Hepatocyte (in vitro differentiated cells): ENCODE measurements at places on chromosomes 2 and 18. TPM values are rescaled to one million over a fixed set of nuclear protein-coding genes. Genes with fewer than 3 reads are reported as not detected.

The MYO7B gene
- total RNA-seq: 17.6 and 20.1 TPM in 2 replicates

The SLC16A14 gene
- 1.8 and 2.1 TPM in 2 replicates for total RNA-seq

The M1AP gene
- total RNA-seq: 0.70 and 1.0 TPM in 2 replicates

The TWSG1 gene
- total RNA-seq: 60.5 and 61.4 TPM in 2 replicates

The CRACDL gene
- 0.40 and 0.47 TPM in 2 replicates for total RNA-seq

The PLA2R1 gene
- total RNA-seq: 7.9 and 9.6 TPM in 2 replicates

The DSG1 gene
- 0.70 and 0.76 TPM in 2 replicates for total RNA-seq

The NT5DC4 gene
- total RNA-seq: 1.2 and 2.7 TPM in 2 replicates

The ATG16L1 gene
- 21.9 and 28.2 TPM in 2 replicates for total RNA-seq

The FARP2 gene
- total RNA-seq: 29.1 and 29.3 TPM in 2 replicates

The MZT2B gene
- total RNA-seq: 103 and 127 TPM in 2 replicates

The FEV gene
- 0.70 TPM in 1 of 2 replicates, not detected in the other for total RNA-seq

GRCh38 chr18:31990823-31991222, 27.8 kb upstream of the RNF125 start:
- DNase-seq: no peak

DNA sequence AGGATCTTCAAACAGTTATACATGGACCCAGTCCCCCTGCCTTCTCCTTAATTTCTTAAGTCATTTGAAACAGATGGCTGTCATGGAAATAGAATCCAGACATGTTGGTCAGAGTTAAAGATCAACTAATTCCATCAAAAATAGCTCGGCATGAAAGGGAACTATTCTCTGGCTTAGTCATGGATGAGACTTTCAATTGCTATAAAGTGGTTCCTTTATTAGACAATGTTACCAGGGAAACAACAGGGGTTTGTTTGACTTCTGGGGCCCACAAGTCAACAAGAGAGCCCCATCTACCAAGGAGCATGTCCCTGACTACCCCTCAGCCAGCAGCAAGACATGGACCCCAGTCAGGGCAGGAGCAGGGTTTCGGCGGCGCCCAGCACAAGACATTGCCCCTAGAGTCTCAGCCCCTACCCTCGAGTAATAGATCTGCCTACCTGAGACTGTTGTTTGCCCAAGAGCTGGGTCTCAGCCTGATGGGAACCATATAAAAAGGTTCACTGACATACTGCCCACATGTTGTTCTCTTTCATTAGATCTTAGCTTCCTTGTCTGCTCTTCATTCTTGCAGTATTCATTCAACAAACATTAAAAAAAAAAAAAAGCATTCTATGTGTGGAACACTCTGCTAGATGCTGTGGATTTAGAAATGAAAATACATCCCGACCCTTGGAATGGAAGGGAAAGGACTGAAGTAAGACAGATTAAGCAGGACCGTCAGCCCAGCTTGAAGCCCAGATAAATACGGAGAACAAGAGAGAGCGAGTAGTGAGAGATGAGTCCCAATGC, 4.6 kb downstream of the TTR start:
- no peak for DNase-seq

DNA sequence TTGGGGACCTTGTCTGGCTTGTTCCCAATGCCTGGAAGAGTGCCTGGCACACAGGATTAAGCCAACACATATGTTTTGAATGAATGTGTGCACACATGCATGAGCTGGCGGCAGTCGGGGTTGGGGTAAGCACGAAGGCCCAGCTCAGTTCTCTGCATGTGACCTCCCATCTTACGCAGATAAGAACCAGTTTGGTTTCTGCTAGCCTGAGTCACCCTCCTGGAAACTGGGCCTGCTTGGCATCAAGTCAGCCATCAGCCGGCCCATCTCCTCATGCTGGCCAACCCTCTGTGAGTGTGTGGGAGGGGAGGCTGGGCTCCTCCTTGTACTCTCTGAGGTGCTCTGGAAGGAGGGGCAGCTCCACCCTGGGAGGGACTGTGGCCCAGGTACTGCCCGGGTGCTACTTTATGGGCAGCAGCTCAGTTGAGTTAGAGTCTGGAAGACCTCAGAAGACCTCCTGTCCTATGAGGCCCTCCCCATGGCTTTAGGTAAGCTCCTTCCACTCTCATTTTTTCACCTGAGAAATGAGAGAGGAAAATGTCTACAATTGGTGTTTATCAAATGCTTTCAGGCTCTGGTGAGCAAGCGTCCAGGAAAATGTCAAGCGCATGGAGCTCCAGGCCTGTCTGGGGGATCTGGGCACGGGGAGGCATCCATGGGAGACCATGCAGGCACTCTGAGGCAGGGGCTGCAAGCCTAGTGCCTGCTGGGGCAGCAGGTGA, 9.7 kb upstream of the IL1RN start:
- peak; percentile 68 for DNase-seq

DNA sequence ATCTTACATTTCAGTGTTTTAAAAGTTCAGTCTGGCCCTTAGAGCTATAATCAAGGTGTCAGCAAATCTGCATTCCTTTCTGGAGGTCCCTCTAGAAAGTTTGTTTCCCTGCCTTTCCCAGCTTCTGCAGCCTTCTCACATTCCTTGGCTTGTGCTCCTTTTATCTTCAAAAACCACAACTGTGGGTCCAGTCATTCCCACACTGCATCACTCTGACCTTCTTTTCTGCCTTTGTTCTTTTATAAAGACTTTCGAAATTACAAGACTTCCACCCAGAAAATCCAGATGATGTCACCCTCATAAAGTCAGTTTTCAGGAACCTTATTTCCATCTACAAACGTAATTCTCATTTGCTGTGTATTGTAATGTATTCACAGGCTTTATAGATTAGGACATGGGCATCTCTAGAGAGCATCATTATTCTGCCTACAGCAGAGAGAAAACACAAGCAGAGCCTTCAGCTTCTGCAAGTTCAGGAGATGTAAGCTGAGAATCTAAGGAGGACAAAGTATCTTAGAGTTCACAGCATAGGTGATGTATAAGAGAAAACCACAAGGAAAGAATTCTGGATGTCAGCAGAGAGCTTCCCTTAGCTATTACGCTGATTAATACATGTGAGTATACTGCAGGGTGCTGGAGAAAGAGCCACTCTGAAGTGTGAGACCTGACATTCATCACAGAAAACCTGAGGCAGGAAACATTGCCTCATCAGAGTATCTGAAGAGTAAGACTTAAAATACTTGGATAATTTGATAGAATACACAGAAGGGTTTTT, 1100.2 kb downstream of the CBLN2 start:
- no peak for DNase-seq

GRCh38 chr2:180647621-180648020, 332.8 kb upstream of the UBE2E3 start:
- DNase-seq: no peak

DNA sequence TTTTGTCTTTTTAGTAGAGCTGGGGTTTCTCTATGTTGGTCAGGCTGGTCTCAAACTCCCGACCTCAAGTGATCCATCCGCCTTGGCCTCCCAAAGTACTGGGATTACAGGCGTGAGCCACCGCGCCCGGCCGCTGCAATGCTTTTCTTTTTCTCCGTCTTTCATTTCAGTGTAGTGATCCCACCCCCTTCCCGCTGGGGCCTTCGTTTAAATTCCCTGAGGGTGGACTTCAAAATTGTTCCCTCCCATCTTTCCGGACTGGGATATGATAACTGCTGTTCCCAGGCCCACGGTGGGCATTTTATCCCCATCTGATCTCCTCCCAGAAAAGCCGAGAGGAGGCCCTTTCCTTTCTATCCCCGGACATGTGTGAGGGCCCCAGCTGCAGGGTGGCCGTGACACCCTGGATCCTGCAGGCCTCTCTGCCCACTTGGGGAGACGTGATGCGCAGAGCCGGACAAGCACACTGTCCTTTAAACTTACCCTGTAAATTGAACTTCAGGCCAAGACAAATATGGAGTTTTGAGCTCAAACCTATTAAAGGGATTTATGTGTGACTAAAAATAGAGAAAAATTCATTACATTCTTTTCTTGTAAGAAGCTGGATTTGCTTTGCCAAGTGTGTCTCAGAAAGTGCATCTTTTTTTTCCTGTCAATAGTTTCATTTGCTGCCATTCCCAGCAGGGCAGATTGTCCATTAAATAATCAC, 54.5 kb upstream of the AFF3 start:
- no peak for DNase-seq

DNA sequence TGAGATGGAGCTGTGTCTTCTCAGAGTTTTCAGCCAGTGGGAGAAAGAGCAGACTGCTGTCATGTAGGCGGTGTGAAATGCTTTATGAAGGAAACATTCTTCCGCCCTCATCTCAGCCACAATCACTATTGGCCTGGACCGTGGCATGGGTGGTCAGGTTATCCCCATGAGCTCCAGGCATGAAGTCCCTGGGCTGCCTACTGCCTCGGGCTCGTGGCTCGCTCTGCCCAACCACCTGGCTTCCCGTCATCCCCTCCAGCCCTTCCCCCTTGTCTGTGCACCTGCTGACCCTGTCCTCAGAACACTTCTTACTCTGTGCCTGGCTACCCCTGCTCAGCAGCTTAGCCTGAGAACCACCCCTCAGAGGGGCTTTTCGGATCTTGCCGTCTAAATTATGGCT, 15.5 kb downstream of the COLEC11 start:
- DNase-seq: no peak

GRCh38 chr18:12515550-12515949, 107.8 kb downstream of the PRELID3A start:
- no peak for DNase-seq

- no peak for DNase-seq
These were observed 44.6 kb upstream of the TGFA start for GRCh38 chr2:70598197-70598596.

- DNase-seq: no peak
These were observed 23.3 kb downstream of the ERCC3 start for GRCh38 chr2:127270663-127271062.

DNA sequence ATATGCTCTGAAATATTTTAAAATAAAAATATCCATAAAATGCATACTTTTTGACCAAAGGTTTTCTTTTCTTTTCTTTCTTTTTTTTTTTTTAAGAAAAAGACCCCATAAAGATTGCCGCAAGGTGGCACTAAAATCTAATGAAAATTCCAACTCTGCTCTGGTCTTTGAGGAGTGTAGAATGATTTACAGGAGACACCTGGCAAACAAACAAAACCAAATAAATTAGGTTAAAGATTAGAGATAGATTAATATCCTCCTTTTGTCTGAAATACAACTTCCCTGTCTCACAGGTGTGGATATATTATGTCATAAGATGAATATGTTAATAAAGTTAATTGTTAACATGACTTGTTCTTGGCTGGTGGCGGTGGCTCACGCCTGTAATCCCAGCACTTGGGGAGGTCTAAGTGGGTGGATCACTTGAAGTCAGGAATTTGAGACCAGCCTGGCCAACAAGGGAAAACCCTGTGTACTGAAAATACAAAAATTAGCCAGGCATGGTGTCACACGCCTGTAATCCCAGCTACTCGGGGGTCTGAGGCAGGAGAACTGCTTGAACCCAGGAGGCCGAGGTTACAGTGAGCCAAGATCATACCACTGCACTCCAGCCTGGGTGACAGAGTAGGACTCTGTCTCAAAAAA, 3.5 kb upstream of the RHOB start:
- DNase-seq: peak; percentile 65

GRCh38 chr2:202944816-202945215, 32.7 kb downstream of the CARF start:
- no peak for DNase-seq

GRCh38 chr18:11055721-11056120, 93.6 kb downstream of the PIEZO2 start:
- no peak for DNase-seq

- peak; percentile 76 for DNase-seq
These were observed 90.0 kb upstream of the PPP1CB start for GRCh38 chr2:28661589-28662001.

DNA sequence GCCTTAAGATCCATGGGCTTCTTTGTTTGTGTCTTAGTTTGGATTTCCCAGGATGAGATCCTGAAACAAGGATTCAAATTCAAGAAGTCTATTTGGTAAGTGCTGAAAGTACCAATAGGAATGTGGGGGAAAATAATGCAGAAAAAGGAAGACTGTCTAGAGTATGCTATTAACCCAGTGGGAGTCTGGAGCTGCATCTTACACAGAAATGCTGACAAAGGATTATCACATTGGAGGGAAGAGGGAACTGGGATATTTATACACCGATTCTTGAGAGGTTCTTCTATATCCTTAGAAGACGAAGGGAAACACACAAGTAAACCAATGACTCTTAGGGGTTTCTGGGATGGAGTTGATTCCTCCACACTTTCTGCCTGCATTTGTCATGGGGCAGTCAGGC, 294.8 kb upstream of the FIGN start:
- DNase-seq: no peak

GRCh38 chr2:117323331-117323730, 491.2 kb upstream of the DDX18 start:
- DNase-seq: no peak

DNA sequence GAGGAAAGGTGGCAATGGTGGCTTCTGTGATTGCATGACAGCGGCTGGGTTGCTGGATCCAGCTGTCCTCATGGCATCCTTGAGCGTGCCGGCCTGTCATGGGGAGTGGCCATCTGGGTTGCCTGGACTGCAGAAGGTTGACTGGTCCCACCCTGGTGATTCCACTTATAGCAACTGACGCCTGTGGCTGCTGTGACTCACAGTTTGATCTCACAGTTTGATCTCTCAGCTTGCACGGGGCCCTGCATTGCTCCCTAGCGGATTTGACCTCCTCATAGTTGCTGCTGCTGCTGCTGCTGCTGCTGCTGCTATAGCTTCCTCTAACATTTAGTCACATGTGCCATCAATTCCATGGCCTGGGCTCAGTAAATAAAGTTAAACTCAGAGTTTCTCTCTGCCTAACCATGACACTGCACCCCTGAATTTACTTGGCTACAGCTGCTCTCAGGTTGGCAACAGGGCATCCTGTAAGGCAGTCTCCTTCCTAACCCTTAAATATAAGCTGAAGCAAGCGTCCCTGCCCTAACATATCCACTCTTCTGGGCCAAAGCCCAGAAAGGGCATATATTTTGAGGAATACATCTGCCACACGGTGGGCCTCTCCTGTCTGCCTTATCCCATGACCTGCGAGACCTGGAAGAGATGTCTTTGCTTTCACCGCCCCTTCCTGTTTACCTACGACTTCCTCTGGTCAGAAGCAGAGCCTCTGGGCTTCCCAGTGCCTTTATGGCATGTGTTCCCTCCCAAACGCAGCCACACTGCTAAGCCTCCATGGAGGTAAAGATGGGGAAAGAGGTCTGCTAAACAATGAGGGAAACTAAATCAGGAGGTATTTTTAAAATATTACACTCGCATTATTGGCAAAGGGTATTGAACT, 37.8 kb upstream of the CCDC150 start:
- peak; percentile 44 for DNase-seq

DNA sequence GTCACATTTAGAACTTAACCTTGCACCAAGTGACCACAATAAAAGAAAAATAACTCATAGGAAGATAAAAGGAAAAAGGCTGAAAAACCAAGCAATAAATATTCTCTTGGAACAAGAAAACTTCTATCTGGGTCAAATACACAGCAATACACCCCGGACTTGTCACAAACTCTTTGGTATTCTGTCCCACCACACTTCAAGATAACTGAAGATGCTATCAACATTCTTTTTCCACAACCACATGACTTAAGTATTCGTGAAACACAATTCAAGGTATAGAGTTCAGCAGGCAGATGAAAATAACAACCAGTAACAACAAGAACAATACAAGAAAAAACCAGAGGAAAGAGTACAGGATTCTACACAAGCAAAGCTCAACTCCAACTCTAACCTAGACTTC, 18.0 kb downstream of the MBD2 start:
- DNase-seq: no peak
